ENCODE measurements at places on chromosomes 11 and 22.

- DNase-seq, result no peak
Observed at GRCh38 chr11:12165237-12165875, 55.0 kb downstream of the MICAL2 start.

DNA sequence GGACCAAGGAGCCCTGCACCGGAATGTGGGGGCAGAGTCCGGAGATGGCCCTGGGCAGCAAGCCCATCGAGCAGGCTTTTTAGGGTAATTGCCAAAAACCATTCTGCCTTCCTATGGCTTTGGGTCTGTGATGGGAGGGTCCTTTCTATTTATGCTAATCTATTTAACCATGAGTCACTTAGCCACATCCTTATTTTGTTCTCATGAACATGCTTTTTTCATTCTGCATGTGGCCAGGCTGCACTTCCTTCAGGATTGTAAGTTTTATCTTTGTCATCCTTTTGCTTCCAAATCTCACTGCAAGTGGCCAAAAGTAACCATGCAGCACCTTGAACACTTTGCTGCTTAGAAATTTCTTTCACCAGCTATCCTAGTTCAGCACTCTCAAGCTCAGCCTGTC lies 88.3 kb downstream of the EFCAB6 start:
- DNase-seq, result peak; percentile 23

DNA sequence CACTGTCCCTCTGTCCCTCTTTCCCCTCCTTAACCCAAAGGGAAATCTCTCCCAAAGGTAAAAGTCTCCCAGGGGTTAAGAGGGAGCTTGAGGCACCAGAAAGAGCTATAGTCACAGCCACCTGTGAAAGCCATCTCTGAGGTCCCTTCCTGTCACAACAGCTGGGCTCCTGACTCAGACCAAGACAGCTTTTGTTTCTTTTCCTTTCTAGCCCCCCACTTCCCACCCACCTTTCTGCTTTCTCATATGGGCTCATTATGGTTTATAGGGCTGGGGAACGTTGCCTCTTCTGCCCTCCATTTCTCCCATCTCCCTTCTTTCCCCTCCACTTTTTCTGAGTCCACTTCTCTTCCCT lies 19.1 kb downstream of the MIF start:
- DNase-seq, result no peak

DNA sequence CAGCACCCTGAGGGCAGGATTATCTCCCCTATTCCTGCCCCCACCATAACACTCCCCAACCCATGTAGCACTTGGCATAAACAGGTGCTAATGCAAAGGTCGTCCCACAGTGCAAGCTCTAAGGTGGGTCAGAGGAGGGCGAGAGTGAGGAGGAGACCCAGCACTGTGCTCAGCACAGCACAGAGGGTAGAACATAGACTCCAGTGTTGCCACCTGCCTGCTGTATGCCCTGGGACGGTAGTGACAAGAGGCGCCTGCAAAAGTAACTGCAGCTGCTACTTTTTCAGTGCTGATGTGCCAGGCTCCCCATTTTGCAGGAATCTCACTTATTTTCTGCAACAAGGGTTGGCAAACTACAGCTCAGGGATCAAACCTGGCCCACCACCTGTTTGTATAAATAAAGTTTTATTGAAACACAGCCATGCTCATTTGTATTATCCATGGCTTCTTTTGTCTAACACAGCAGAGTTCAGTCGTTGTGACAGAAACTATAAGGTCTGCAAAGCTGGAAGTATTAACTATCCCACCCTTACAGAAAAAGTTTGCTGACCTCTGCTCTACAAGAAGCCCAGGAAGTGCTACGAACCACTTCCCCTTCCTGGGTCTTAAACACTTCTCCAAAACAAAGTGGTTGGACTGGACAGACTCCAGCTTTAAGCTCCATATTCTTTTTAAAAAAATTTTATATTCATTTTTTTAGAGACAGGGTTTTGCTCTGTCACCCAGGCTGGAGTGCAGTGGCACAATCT lies 16.9 kb upstream of the CDC42BPG start:
- DNase-seq, result no peak

- DNase-seq, result no peak
Observed at GRCh38 chr11:54979375-54979774, 272.7 kb downstream of the OR4A5 start.

DNA sequence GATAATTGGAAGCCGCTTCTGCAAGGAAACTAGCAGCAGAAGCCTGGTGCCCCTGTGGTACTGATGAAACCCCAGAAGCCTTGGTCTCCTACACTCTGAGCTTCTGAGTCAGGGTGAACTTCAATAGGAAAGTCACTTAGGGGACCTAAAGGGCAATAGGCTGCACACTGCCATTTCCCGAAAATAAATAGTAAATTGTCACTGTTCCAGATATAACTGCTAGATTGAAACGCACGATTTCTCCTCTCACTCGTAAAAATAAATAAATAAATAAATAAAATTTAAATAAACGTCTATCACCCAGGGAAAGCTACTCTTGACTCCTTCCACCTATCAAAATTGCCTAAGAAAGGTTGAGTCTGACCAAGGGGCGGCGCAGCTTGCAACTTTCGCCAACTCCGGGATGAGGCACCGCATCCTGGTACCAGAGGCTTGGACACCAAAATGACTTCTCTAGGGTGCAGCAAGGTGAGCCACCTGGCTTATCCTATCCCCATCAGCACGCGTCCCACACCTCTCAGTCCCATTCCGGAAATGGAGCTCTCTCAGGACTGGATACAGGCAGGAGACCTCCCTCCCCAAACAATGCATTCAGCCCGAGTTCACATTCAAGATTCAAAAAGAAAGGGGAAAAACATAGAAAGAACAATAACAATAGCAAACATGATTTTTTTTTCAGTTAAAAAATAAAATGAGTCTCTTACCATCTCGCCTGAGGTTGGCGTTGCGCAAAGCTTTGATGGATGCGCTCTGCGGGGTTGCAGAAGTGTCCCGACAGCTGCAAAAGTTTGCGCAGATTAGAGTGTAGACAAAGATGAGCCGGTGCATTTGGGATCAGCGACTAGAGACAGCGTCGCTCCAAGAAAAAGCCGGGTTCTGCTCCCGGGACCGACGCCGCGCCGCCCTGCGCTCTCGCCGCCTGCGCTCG lies 583 bp downstream of the PDGFD start:
- no peak for DNase-seq

DNA sequence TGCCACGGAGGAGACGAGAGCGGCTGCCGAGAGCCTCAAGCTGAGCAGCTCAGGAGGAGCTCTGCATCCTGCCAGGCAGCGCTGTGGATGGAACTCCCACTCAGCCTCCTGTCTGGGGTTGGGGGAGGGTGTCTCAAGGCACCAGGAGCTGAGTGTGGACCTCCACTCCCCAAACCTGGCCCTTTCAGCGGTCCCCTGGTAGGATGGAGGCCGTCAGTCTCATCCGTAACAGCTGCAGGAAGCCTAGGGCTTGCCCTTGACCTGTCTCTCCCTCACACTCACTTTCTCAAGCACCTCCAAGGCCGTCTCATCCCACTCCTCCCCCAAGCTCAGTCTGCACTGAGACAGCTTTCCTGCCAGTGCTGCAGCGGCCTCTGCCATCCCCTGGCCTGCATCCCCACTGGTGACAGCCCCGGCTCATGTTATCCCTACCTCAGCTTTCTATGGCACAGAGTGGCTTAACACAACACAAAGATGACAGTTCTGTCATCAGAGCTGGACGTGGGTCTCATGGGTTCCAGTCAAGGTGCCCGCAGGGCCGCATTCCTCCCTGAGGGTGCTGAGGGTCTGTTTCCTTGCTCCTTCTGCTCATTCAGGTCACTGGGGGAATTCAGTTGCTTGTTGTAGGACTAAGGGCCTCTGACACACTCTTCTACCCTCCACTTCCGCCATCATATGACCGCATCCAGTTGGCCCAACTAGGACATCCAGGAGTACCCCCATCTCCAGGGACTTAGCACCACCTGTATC lies 341.9 kb upstream of the B3GAT1 start:
- no peak for DNase-seq

DNA sequence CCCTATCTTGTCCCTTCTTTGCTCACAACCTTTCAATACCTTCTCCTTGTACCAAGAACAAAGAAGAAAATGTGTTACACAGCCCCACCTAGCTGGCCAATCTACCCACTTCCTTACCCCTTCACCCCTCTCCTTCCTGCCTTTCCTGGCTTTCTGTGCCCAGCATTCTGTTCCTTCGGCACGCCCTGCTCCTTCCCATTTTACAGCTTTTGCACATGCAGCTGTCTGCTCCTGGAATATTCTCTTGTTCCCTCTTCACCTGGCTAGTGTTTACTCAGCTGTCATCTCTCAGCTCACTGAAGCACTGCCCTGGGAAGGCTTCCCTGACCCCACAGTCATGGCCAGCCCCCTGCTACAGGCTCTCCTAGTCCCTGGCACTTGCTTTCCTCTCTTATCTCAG lies 30.7 kb downstream of the SERPINH1 start:
- no peak for DNase-seq

DNA sequence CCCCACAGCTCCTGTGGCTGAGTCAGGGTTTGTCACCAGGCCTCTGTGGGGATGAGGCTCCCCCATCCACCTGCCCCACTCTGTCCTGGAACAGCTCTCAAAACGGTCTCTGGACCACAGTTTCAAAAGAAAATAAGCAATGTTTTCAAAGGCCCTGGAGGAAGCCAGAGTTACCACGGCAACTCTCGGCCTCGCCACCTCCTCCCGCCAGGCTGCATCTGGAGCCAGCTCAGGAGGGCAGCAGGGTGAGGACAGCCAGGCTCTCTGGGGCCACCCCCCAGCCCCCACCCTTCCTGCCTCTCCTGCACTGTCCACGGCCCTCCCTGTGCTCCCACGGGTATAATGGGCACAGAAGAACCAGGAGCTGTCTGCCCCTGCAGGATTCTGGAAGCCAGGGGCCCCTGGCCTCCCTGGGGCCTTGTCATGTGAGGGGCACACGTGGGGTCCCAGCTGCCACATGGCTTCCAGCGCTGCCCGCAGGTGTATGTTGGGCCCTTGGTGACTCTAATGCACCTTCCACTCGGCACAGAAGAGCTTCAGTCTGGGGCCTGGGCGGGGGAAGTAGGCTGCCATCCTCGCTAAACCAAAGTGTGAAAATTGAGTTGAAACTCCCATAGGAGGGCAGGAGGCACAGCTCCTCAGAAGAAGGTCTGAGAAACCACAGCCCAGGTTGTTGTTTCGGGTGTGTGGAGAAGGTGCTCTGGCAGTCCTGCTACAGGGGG lies 10.3 kb downstream of the CD81 start:
- no peak for DNase-seq

GRCh38 chr11:121451178-121451985 lies 732 bp upstream of the SORL1 start:
- no peak for DNase-seq

DNA sequence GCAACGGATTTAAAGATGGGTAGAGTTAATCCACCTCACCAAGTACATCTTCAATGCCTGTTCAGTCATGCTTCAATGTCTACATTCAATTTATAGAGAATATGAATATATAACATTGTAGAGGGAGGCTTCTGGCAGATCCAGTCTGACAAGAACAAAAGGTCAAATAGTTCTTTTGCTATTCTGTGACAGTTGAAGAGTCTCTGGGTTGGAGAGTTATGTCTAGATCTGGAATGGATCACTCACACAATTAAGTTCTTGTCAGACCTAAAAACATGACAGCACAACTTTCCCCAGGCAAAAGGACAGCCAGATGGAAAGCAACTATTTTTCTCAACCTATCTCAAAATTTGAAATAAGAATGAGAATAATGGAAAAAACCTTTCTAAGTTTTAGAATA lies 15.3 kb upstream of the GAB2 start:
- no peak for DNase-seq

DNA sequence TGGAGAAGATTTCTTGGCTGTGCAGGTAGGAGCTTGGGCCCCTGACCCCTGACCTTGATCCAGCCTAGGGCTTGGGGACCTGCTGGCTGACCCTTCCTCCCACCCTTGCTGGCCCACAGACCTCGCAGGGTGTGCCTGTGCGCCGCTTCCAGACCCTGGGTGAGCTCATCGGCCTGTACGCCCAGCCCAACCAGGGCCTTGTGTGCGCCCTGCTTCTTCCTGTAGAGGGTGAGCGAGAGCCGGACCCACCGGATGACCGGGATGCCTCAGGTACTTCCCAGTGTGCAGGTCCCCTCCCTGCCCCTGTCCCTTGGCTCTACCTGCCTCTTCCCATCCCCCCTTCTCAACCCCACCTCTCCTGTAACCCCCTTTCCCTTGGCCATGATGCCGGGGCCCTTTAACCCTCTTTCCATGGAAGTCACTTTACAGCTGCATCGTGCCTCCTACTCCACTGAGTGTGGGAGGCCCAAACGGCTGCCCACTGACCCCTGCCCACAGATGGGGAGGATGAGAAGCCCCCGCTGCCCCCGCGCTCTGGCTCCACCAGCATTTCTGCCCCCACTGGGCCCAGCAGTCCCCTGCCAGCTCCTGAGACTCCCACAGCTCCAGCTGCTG lies 3.8 kb downstream of the INPPL1 start:
- DNase-seq, result no peak

GRCh38 chr22:35208003-35208402 lies 49.3 kb upstream of the HMGXB4 start:
- no peak for DNase-seq

DNA sequence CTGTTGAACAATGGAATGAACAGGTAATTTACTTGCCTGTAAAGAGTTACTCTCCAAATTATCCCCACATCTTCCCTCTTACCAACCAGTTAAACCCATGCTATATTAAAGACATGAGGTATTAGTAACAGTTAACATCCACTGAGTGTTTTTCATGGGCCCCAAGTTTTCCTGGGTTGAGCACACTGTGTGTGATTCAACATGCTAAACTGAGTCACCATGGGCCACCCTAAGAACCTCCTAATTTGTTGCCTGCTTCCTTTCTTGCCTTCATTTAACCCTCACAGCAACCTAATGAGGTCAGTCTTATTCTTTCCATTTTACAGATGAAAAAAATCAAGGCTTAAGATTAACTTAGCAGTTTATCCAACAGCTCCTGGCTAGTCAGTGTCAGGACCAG lies 51.0 kb downstream of the GALNT18 start:
- no peak for DNase-seq

- DNase-seq, result no peak
Observed at GRCh38 chr11:2833716-2834502, 51.7 kb downstream of the CDKN1C start.

- no peak for DNase-seq
Observed at GRCh38 chr22:49448526-49448925, 379.1 kb downstream of the BRD1 start.

- DNase-seq, result no peak
Observed at GRCh38 chr11:92841719-92842118, 127.7 kb upstream of the MTNR1B start.

DNA sequence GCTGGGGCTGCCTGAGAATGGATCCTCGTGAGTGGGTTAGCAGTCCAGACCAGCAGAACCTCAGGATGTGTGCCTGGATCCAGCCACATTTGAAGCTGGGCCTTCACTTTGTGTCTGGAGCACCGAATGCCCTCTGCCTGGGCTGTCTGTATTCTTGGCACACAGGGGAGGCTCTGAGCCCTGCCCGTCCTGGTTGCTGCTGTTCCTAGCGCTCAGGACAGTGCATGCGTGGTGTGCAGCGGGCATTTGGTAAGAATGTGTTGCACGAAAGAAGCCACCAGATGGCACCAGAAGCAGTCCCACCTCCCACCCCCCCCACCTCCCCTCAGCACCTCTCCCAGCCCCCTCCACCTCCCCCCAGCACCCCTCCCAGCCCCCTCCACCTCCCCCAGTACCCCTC lies 4.1 kb upstream of the MAPK11 start:
- peak; percentile 78 for DNase-seq

- DNase-seq, result peak; percentile 59
Observed at GRCh38 chr11:100682247-100682969, 4.7 kb upstream of the ARHGAP42 start.

GRCh38 chr11:75312346-75312745 lies 39.1 kb downstream of the ARRB1 start:
- no peak for DNase-seq
